IPS DF 19.7 (cell line): ENCODE measurements at places on chromosomes 7 and 10.

DNA sequence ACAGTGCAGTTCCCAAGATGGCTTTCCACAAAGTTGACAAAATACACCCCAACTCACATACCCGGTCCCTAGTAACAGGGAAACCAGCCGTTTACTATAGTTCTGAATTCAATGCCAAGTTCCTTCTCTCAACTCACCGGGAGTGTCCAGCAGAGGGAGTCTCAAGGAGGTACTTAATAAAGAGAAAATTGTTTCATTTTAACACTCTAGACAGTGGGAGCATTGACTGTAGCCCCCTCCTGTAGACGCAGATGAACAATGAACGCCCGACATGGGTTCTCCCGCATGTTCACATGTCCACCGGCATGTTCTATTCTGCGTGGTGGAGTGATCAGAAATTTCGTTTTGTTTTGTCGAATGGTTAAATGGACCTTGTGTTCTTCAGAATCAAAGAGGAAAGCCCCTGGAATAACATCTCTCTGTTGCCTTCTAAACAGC, 1.9 kb downstream of the HIPK2 start:
- DNase-seq, result peak; percentile 23

DNA sequence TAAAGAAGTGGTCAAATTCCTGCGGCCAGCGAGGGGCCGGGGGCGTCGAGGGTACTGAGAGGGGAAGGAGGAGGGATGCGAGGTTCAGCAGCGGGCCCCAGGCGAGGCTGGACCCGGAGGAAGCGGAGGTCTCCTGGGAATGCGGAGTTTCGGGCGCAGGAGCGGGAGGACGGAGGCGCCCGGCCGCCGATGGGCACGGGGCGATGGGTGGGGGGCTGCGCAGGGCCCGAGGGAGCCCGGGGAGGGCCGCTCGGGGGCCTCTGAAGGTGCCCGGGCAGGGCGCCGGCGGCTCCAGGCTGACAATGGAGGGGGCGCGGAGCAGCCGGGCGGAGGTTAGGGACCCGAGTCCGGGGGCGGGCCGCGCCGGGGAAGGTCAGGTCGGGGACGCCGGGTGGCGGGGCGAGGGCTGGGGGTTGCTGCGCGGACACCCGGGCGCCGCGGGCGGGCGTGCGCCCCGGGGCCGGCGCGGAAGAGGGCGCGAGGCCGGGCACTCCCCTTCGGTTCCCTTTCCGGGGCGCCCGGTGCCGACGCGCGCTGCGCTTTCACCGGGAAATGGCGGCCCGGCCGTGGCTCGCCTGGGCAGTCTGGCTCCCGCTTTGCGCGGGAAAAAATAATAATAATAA, 683 bp downstream of the MACROH2A2 start:
- DNase-seq, result no peak

GRCh38 chr7:84336303-84336702, 141.7 kb upstream of the SEMA3A start:
- no peak for DNase-seq

GRCh38 chr7:134016223-134016941, 110.8 kb upstream of the LRGUK start:
- DNase-seq, result peak; percentile 17

DNA sequence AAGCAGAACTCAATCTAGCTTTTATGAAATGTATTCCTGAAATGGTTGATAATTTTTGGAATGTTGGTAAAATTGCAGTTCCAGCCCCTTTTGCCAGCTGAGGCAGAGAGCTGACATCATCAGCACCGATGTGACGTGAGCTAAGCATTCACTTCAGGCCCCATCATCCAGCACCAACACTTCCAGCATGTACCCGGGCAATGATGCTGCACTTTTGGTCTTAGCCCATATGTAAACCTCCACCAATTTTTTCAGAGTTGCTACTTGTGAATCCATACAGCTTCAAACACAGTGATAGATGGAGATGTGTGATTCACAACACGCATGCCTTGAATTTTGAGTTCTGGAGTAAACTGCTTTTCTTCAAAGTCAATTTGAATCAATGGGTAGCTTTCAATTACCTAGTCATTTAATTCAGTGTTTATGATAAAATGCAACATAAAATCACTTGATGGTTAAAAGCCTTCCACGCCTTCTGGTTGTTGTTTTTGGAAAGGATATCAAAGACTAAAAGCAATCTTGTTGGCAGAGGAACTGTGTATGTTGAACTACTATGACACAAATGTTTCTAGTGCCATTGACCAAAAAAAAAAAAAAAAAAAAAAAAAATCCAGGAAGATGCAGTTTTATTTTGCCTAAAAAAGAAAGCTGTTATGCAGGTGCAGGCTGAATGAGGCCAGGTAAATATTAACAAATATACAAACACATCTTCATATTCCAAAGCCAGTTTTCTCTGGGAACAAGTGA, 73.9 kb downstream of the NRP1 start:
- no peak for DNase-seq

DNA sequence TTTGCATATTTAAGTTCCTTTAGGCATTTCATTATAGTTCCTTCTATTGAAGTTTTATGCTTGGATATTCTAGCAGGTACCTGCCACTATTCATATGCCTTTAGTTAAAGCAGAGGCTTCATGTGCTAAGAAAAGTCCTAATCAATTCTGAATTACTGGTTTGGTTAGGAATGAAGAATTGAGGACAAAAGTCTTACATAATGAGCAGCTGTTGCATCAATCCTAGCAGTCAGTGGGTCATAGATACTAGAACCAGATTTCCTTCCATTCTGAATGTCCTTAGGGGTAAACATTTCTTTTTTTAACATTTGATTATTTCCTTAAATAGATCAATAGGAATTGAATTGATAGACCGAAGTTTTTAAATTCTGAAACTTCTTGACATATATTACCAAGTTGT, 59.2 kb downstream of the CDK13 start:
- no peak for DNase-seq

DNA sequence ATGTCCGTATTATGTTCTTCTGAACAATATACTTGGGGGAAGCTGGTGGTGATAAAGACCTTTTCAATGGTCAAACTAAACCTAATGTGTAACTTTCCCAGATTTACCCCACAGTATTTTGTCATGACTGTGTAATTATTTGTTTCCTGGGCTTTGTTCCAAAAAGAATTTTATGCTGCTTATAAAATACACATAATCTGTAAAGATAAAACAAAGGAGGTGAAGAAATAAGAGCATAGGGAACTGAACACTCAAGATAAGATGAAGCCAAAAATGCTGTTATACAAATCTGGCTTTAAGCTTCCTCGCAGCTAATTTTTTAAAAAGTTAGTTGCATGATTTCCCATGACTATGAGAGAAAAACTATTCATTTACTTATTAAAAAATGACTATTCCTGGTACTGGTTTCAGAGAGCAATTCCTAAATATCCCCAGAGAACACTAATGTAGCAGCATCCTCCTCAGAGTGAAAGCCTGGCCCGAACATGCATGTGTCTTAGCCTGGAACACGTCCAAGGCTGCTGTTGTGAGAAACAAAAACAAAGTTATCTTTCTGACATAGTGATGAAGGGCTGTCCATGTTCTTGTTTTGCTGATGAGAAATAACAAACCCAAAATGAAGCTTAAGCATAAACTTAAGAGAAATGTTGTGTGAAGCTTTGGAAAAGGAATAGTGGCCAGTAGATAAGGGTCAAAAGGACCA, 33.9 kb downstream of the MALSU1 start:
- no peak for DNase-seq

GRCh38 chr10:7306147-7306546, 104.7 kb downstream of the SFMBT2 start:
- DNase-seq, result no peak

DNA sequence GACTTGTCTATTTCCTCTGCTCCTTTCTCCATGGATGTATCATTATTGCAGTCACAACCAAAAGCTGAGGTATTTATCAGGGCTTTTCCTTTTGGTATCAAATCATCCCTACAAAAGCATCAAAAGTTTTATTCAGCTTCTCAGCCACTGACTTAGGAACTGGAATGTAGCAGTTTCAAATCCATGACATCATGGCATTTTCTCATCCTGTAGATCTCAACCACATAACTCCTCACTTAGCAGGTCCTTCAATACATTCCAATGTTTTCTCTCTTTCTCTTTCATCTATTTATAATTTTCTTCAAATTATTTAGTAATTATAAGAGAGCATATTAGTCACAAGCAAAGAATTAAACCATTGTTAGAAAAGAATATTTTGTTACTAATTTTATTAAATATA, 537.4 kb upstream of the SORCS1 start:
- DNase-seq, result no peak

DNA sequence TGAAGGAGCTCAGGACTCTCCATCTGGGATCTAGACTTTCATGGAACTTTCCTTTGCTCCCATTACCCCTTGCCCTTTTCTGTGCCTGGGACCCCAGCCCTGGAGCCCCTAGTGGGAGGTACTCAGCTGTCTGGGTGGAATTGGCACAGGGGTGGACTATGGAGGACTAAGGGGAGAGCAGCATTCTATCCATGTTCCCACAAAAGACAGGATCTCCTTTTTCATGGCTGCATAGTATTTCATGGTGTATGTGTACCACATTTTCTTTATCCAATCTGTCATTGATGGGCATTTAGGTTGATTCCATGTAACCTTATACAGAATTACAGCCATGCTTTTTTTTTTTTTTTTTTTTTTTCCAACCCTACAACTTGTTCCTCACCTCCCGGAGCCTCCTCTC, 89.1 kb downstream of the GALNT17 start:
- DNase-seq, result no peak

- no peak for DNase-seq
Measured at GRCh38 chr7:117230276-117231046, 92.4 kb downstream of the WNT2 start.

GRCh38 chr10:19184891-19185290, 136.3 kb downstream of the MALRD1 start:
- no peak for DNase-seq

GRCh38 chr10:97999923-98000248, 30.5 kb downstream of the CRTAC1 start:
- no peak for DNase-seq

DNA sequence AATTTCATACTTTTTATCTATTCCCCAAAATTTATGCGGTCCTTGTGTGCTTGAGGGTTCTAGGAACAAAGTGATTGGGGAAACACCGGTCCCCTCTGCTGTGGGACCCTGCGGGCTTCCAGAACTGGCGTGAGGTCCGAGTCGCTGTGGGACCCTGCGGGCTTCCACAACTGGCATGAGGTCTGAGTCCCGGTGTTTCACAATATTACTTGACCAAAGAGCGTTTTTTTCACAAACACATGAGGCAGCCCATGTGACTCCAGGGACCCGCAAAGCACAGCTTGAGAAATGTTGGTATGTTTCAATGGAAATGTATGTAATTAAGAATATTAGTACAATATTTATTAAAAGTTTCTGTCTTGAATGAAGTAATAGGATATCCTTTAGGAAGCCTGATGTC, 212.2 kb downstream of the MGMT start:
- DNase-seq, result no peak

GRCh38 chr7:126685018-126685573, 567.6 kb downstream of the GRM8 start:
- DNase-seq, result no peak

DNA sequence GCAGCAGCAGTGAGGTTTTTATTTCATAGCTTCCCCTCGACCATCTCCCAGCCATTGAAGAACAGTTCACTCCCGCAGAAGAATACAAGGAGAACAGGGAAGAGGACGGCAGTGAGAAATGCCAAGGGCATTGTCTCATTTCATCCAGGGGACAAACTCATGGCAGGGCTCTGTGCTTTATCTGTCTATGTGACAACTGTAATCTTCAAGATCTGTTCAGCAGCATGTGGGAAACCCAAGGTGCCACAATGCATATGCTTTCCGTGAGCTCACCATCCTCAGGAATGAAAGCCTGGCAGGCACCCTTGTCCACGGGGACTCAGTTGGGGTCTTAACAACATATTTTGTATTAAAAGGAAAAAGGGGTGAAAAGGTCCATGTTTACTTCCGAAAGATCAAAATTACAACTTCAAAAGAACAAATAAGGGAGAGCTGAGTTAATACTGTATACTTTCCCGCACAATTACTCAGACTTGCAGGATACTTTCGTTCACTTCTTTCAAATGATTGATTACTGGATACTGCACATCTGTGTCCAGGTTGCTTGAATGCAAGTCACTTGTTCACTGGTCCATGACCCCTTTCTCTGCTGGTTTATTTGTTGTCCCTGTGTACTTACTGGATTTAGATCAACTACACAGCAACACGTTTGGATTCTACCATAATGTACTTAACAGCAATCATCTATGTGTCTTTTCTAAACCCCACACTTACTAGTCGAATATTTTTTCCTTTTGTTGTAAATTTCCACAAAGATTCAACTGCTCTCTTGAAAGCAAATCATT, 90.1 kb upstream of the ATP6V0A4 start:
- no peak for DNase-seq

GRCh38 chr7:16669581-16669980, 23.6 kb downstream of the BZW2 start:
- DNase-seq, result no peak

- no peak for DNase-seq
Measured at GRCh38 chr7:103996639-103997038, 7.2 kb upstream of the RELN start.

DNA sequence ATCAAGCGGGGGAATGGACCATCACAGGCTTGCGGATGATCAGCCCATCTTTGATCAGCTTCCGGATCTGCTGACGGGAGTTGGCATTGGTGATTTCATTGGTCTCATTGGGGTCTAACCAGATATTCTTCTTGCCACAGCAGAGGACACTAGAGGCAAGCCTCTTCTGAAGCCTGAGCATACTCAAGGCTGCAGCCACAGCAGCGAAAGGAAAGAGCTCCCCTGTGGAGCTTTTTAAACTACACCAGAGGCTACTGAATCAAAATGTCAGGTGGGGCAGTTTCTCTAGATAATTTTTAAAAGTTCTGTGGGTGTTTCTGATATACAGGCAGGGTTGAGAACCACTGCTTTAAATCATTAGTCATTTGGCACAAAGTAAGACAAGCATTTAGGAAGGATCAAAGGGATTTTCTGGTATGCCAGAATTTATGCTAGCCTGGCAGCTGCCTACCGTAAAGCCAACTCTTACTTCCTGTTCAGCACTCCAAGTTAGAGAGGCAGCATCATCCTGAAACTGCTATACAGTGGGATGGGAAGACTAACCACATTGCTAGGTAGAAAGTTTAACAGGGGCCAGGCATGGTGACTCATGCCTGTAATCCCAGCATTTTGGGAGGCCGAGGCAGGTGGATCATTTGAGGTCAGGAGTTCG, 7.0 kb downstream of the NAPEPLD start:
- no peak for DNase-seq

GRCh38 chr10:100553929-100554328, 18.2 kb downstream of the HIF1AN start:
- no peak for DNase-seq

GRCh38 chr10:127894146-127894545, 1.4 kb upstream of the CLRN3 start:
- no peak for DNase-seq

- DNase-seq, result no peak
Measured at GRCh38 chr7:24981171-24981951, 1.4 kb upstream of the OSBPL3 start.

DNA sequence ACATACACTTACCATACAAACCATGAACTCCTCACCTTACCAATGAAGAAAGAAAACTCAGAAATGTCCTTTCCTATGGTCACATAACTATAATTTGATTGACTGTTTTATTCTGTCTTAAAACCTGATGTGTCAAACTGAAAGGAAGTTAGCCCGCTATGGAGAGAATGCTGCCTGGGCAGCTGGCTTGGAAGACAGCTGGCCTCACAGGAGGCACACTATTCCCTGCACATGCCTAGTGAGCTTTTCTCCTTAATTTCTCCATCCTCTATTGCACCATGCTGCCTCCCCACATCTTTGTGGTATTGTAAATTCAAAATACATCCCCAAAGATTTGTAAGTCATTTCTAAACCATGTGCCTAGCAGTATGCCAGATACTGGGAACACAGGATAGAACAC, 163.3 kb downstream of the STK31 start:
- DNase-seq, result no peak

GRCh38 chr7:45053401-45053800, 35.4 kb downstream of the NACAD start:
- DNase-seq, result no peak
